Left kidney (tissue), 8 donors: ENCODE measurements at places on chromosomes 16 and 17.

DNA sequence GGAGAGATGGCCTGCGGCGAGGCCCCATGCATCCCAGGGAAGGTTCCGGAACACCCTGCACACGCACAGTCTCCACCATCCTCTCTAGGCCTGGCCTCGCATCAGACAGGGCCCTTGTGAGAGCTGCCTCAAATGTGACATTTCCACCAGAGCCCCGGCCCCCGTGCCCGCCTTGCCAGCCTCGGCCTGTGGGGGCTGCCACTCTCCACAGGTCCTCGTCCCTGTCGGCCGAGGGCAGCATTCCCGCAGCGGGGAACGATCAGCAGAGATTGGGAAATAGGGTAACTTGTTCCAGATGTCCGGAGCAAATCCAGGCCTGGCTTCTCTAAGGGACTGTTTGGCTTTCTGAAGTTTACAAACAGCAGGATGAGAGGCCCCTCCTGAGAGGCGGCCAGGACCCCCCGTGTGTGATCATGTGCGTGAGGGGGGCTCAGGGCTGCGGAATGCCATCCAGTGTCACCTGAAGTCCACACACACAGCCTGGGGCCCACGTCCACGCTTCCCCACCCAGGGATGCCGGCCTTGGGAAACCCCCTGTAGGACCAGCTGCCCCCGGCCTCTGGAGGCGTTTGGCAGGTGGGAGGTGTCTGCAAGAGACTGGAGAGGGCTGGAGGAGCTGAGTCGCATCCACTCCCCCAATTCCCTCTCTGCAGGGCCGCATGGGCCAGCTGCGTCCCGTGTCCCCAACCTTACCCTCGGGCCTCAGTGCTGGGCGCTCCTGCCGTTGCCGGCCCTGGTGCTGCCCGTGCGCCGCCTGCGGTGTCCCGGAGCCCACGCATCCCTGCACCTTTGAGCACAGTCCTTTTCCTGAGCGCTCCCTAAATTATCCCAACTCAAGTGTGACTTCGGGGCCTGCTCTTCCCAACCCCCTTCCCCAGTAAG is 70.4 kb downstream of the ZDHHC7 start:
- no peak for DNase-seq

- DNase-seq, result no peak
Measured at GRCh38 chr17:61474934-61475333, 22.7 kb downstream of the TBX4 start.

DNA sequence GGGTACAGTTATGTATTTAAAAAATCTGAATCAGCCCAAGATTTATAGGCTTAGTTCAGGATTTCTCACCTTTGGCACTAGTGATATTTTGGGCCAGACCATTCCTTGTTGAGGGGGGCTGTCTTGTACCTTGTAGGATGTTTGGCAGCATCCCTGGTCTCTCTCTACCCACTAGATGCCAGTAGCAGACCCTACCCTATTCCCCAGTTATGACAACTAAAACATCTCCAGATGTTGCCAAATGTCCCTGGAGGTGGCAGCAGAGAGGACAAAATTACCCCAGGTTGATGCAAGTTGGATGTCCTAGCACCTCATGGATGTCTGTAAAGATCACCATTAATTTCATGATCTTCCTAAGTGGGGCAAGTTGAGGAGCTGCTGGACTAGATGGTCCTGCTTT is 45.8 kb downstream of the SYT17 start:
- no peak for DNase-seq

DNA sequence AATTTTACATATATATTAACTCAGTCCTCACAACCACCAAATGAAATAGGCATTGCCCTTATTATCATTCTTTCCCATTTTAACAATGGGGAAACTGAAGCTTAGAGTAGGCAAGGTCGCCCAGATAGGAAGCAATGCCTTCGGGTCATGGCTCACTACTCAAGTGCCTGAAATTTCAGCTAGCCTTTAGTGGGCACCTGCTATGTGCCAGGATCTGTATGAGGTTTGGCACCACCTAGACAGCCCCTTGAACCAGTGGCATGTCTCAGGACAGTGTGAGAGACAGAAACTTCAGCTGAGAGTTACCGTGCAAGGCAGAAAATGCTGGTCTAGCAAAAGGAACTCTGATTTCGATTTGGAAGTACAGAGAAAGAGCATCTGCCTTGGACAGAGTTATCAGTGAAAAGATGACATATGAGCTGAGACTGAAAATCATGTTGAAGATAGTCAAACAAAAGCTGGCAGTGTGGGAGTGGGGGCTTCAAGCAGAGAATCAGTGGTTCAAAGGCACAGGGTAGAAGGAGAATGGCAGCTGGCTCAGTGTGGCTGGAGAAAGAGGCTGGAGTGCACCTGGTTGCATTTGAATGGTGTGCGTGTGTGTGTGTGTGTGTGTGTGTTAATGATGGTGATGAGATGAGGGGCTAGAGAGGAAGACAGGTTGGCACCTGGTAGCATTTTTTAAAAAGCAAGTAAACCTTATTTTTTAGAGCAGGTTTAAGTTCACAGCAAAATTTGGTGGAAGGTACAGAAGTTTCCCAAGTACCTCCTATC is 29.1 kb downstream of the CDH13 start:
- no peak for DNase-seq

DNA sequence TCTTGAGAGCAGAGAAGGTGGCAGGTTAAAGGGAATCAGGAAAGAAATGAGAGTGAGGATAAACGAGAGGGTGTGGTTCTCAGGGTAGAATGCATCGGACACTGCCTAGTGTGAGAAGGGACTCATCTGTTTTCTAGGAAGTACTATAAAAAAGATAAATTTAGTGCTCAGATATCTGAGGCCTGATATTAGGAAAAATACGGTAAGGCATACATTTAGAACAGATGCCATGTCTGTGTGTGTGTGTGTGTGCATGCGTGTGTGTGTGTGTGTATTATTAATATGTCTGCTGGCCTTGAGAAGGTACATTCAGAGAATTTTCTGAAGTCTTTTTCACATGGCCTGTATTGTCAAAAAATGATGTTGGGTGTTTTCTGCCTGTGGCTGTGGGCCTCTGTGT is 414.8 kb downstream of the MAF start:
- DNase-seq, result no peak

GRCh38 chr17:61409301-61410112 is 9.9 kb downstream of the TBX2 start:
- DNase-seq, result no peak

DNA sequence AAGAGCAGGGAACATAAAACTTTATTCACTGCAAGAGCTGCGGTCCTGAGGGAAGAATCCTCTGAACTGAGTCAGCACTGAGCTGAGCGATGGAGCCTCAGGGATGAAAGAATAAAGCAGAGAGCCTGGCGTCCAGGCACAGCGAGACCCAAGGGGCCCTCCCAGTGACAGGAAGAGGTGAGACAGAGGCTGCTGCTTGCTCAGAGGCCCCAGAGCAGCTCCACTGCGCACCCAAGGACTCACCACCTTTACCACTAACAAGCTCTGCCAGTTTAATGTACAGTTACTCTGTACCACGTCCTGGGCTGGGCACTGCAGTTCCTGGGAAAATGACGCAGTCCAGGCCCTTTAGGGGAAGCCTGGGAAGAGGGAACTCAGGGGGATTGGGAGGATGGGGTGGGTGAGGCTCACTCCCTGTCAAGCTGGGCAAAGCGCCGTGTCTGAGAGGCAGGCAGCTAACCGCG is 5.6 kb downstream of the GFAP start:
- DNase-seq, result no peak

- no peak for DNase-seq
Measured at GRCh38 chr16:3909791-3910583, 29.5 kb upstream of the CREBBP start.

GRCh38 chr17:68623811-68624210 is 22.6 kb upstream of the FAM20A start:
- no peak for DNase-seq

- DNase-seq, result no peak
Measured at GRCh38 chr16:85209526-85210121, 97.4 kb upstream of the CIBAR2 start.

- no peak for DNase-seq
Measured at GRCh38 chr16:25158401-25158800, 46.9 kb downstream of the LCMT1 start.

DNA sequence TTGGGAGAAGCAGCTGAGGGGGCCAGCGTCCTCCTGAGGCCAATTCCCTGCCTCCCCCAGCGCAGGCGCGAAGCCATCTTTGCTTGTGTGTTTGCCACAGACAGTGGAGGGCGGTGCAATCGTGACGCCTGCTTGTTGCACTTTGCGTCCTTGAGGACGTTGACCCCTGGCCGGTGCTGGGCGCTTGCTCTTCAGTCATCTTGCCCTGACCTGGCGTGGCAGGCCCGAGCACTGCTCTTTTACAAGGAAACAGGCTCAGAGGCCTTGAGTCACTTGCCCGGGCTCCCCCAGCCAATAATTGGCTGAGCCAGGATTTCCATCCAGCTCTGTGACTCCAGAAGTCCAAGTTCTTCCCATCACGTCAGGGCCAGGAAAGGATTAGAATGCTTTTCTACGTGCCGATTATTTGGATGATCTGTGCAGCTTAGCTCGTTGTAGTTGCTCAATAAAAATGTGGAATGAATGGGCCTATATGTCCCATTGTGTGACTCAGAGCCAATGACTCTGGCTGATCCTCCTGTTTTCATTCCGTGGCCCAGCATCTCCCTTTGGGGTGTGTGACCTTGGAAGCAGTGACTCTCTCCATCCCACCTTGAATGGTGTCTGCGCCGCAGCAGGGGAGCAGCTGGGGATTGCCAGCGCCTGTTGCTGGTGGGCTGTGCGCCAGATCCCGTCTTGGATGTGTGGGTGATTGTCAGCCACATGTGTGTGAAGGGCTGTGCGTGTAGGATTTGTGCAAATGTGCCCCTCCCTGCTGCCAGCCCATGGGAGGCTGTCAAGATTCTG is 214.1 kb downstream of the SEC14L1 start:
- no peak for DNase-seq

- no peak for DNase-seq
Measured at GRCh38 chr17:2059547-2060384, 4.9 kb downstream of the HIC1 start.

- no peak for DNase-seq
Measured at GRCh38 chr16:54006693-54007092, 279.9 kb downstream of the IRX3 start.

- no peak for DNase-seq
Measured at GRCh38 chr16:35687781-35688180, 2228.4 kb downstream of the TP53TG3F start.

DNA sequence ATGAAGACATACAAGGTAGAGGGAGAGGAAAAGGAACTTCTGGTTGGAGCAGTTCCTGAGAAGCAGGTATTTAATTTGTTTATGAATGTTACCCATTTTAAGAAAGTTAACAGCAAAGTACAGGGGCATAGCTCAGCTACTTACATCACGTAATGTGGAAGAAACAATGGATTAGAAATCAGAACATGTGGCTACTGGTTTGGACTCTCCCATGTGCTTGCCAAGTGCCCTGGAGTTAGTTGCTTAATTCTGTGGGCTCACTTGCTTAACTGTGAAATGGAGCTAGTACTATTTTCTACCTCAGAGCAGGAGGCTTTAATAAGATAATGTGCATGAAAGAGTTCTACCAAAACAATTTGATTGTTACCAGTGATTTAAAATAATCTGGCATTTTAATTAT is 27.3 kb downstream of the RSPRY1 start:
- no peak for DNase-seq

GRCh38 chr16:14362774-14363371 is 267.2 kb downstream of the PARN start:
- DNase-seq, result no peak

DNA sequence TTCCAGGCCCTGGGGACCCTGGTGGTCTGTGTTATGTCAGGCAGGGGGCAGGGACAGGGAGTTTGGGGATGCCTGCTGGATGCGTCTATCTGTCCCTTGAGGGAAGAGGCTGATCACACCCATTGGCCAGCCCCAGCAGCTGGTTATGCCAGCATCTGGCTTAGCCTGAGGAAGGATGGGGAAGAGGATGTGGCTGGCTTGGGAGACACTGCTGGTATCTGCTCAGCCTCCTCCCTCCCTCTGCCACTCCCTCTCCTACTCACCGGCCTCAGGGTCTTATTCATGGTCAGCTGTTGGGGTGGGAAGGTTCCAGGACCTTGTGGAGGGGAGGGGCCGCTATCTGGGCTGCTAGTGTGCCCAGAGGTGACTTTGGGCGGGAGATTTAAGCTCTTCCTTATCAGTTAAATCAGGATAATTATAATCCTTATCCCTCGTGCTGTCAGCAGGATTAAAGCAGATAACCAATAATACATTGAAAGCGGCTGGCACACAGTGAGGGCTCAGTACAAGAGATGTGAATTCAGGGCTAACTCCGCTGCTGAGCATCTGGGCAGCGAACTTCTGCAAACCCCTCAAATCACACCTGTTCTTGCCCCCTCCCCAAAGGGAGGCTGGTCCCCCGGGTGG is 36.0 kb upstream of the MLKL start:
- no peak for DNase-seq

DNA sequence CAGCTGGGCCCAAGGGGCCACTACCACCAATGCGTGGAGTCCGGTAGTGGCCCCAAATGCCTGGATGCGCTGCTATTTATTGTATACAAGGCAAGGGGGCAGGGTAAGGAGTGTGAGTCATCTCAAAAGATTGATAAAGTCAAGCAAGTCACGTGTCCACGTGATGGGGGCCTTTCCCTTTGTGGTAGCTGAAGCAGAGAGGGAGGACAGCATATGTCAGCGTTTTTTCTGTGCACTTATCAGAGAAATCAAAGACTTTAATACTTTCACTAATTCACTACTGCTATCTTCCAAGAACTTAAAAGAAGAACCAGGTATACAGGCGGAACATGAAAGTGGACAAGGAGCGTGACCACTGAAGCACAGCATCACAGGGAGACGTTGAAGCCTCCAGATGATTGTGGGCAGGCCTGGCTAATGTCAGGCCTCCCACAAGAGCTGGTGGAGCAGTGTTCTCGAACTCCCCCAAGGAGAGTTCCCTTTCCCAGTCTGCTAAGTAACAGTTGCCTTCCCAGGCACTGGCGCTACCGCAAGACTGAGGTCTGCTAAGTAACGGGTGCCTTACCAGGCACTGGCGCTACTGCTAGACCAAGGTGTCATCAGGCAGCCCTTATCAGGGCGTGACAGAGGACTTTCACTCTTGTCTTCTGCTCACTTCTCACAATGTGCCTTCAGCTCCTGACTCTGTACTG is 10.8 kb upstream of the ASB16 start:
- no peak for DNase-seq

DNA sequence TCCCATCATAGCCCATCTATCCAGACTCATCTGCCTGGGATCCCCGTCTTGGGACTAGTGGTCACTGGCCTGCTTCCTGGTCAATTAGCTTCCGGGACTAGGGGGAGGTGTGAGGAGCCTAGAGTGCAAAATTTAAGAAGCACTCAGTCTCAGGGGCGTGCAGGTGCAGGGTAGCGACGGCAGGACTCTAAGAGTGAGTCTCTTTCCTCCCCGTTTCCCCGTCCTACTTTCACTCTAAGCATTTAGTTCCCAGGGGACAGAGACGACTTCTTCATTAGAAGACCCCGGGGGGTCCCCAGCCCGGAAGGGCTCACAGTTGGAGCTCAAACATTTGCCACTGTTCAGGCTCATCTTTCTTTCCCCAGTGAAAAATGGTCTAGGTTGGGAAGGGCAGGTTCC is 677 bp upstream of the ZNHIT3 start:
- DNase-seq, result no peak

- DNase-seq, result no peak
Measured at GRCh38 chr16:15041271-15042004, 14.4 kb downstream of the NTAN1 start.
